ENCODE measurements at places on chromosomes 4 and X.

DNA sequence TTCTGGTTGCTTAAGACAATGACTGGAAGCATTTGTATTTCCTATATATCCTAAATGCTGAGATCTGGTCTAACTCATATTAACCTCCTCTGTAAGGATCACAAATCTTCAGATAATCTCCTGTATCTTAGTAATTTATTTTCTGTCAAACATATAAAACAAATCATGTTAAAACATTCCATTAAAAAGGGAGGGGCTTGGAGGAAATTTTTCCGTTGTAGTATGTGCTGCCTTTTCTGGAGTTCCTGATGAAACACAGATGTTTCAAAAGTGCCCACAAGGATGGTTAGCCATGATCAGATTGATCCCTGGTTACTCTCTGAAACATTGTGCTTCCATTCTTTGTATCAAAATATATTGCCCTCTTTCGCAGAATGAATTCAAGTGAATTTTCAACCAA is 182.1 kb downstream of the TENM3 start:
- no peak for DNase-seq

DNA sequence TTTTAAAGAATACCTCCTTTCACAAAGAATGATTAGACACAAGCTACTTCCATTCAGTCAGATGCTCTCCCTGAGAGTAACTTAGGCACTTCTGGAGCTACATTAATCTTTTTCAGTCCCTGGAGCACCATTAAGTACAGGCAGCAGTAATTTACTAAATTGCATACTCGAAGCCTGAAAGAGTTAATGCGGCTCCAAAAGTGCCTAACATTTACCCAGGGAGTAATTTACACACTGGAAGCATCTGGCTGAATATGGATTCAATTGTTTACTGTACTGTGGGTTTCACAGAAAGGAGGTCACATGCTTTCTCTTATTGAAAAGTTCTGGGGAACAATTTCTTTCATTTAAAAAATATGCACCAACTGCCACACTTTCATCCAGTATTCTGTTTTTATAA is 260.8 kb upstream of the TENM3 start:
- no peak for DNase-seq

- no peak for DNase-seq
Observed at GRCh38 chr4:66590488-66591215, 920.4 kb upstream of the EPHA5 start.

GRCh38 chr4:20195071-20195885 is 56.4 kb upstream of the SLIT2 start:
- no peak for DNase-seq

- DNase-seq, result no peak
Observed at GRCh38 chr4:61924131-61924530, 724.0 kb downstream of the ADGRL3 start.

GRCh38 chr4:33831442-33832066 is 2412.8 kb downstream of the ARAP2 start:
- no peak for DNase-seq

GRCh38 chr4:154205471-154205870 is 286.1 kb downstream of the DCHS2 start:
- DNase-seq, result no peak

DNA sequence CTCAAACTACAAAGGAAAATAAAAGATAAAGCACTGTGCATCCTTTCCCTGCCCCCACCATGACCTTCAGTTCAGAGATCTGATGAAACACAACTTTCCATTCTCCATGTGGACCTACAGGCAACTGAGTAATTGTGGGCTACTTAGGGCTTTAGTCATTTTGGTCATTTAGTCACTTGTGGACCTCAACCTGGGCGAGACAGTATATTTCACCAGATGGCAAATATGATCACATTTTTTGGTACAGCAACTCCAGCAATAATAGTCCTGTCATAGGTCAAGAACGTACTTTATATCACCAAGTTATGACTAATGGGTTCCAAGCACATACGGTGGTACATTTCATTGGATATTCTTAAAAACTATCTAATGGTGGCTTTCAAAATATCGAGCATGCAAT is 141.2 kb downstream of the PDGFC start:
- no peak for DNase-seq

- DNase-seq, result peak; percentile 42
Observed at GRCh38 chr4:78059524-78059889, 2.4 kb downstream of the FRAS1 start.

GRCh38 chr4:132124624-132124974 is 1024.5 kb upstream of the PCDH10 start:
- no peak for DNase-seq

DNA sequence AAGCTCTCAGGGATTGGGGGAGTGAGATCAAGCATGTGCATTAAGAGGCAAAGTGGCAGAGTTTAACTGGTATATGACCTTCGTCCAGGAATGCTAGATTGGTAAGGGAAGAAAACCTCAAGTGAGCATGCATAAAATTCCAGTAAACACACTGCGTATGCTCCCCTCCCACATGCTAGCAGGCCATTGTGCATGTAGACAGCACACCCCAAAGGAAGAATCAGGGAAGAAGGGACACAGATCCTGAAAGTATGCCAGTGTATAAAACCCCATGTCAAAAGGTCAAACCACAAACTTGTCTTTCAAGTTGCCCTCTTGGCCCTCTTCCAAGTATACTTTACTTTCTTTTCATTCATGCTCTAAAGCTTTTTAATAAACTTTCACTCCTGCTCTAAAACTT is 405.2 kb upstream of the CNKSR2 start:
- DNase-seq, result no peak

DNA sequence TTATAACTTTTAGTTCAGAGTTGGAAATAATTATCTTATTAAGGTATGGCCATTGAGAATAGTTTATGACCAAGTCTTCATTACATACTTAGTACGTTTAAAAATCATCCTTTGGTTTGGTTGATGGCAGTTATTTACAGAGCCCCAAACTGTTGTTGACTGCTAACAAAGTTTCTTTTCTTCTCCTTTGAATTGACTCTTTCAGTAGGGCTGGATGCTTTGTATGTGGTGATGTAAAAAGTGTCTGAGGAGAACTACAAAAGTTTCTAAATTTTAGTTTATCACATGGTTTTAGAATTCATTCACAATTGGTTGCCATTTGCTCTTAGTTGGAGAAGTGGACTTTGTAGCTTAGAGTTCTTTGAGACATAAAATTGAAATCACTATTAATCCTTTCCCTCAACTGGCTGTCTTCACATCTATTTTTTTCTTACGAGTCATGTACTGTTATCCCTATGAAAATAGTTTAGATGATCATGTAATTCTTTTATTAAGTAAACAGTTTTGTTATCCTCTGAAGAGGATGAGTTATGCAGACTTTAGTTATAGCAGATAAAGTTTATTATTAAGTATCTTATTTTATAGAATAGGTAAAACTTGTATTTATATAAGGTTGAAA is 14.8 kb downstream of the PTPN13 start:
- no peak for DNase-seq

DNA sequence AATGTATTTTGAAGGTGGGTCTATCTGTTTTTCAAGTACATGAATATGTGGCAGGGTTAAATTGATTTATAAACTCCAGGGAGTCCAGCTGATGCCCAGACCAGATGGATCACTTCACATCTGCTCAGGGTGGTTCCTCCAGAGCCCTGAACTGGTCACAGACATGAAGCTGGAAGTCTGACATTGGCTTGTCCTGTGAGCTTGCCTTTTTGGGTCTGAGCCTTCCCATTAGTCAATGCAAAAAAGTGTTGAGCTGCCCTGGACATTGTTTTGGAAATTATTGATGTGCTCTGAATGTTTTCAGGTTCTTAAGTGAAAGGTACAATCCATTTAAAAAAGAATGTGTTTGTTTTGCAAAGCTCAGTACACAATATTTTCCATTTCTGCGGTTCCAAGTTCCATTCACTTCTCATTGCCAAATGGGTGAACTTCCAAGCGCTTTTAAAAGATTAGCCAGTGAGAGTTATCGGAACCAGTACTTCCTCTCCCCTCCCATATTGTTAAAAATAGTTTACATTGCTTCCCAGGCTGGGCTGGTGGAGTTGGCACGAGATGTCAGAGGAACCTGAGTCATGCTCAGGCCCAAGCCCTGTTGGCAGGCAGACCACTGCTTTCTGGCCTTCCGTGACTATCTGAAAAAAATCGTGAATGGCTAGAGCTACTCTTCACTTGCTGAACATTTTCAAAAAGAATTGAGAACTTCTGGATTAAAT is 52.1 kb downstream of the PDGFRA start:
- peak; percentile 88 for DNase-seq

- DNase-seq, result no peak
Observed at GRCh38 chr4:85598936-85599335, 124.0 kb downstream of the ARHGAP24 start.

DNA sequence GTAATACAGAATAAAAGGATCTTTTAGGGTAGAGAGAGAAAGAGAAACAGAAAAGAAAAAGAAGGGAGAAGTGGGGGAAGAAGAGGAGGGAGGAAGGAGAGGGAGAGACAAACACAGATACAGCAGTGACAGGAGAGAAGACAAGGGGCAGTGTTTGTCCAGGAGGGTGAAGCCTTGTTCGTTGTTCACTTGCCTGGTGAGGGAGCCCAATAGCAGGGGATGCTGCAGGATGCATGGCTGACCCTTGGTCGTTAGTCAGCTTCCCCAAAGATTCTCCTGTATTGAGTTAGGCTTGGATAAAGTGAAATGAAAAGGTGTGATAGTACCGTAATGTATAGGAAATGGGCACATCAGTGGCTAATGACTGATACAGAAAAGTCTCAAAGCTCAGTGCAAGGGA is 403.7 kb downstream of the IL15 start:
- DNase-seq, result no peak

DNA sequence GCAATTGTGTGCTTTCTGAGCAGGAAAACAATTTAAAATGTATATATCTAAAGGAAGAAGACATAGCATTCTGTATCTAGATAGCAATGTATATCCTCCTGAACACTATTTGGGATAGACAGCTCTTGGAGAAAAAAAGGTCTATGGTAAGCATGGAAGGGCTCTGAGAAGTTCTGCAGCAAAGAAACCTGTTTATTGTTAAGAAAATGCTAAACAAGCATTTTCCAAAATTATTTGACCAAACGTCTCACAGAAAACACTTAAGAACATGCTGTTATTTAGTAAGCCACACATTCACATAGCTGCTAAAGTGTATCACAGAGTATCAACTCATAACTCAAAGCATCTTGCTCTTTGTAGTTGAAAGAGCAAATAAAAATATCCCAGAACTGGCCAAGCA is 67.9 kb downstream of the SH3RF1 start:
- DNase-seq, result no peak

DNA sequence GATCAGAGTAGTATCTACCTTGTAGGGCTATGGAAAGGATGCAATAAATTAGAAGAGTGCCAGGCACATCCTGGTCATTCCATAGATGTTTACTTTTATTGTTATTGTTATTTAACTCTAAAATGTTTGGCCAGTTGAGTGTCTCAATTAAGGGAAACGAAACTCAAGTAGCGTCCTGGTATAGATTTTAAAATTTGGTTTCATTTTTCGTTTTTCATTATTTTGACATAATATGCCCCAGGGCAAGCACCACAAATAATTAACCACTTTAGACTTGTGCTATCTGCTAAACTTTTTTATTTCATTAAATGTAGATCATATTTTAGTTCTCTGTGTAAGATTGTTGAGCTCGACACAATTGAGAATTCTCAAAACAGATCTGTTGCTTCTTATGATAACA is 179.7 kb upstream of the PRPS2 start:
- DNase-seq, result no peak

DNA sequence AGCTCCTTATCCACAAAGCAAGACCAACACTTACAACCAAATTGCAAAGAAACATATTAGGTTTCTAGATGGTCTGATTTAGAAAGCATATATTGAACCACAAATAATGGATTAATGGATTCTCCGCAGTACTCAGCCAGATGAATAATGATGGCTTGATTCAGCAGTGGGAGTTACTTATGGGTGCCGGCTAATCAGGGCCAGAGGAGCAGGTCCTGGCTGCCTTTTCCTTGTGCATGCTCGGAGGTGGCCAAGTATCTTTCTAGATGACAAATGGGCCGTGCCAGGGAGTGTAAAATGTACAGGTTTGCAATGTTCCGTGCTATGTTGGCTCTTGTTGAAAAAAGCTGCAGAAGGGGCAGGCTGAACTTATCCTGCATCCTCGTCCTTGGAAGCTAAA is 70.2 kb downstream of the VCX3A start:
- no peak for DNase-seq

- no peak for DNase-seq
Observed at GRCh38 chr4:146638786-146639505, at the start of gene POU4F2. Gene POU4F2, plus strand, starts transcription at chr4:146638893. Its CDS starts 248 bp downstream, at chr4:146639141.

- no peak for DNase-seq
Observed at GRCh38 chrX:2577844-2578466, 77.2 kb upstream of the DHRSX start.

GRCh38 chr4:155353923-155354540 is 22.7 kb downstream of the MAP9 start:
- DNase-seq, result no peak

GRCh38 chr4:180960743-180961401 is 1282.3 kb upstream of the TENM3 start:
- DNase-seq, result no peak

DNA sequence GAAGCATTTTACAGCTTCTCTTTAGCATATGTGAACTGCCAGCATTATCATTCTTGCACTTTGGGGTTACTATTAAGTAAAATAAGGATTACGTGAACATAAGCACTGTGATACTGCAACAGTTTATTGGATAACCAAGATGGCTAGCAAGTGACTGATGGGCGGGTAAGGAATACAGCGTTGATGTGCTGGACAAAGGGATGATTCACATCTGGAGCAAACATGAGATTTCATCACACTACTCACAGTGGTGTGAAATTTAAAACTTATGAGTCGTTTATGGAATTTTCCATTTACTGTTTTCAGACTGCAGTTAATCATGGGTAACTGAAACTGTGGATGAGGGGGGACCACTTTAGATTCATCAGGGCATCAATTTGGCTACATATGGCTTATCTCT is 16.0 kb downstream of the NBDY start:
- no peak for DNase-seq

DNA sequence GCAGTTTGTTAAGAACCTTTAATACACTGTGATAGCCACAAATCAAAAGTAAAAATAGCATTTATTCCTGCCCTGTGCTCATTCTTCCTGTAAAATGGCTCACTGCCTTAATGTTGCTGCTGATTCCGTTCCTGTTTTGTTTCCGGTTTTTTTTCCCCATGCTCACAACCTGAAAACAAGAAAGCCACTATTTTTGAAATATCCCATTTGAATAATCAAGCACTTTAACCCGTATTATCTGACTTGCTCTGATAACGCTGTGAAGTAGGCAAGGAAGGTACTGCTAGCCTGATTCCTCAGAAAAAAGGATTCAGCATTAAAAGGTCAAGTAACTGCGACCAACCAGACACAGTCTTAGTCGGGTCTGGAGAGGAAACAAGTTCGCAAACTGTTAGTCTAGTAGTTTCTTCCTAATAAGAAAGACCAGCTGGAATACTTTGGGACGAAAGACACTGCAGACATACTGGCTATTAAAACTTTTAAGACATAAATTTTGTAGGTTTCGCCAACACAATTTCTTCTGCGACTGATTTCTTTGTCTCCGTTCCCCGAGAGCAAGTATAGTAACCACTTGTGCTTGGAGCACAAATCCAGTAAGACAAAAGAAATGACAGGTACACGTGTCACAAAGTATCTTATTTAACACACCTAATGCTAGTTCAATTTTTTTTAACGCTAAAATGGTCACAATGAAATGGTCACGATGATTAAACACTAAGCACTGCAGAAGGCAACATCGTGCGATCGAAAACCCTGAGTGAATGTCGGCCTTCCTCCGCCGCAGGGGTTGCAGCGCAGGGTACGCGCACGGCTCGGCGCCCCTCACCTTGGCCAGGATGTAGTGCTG is 802 bp downstream of the COX18 start:
- DNase-seq, result no peak

- no peak for DNase-seq
Observed at GRCh38 chr4:7422151-7422897, 12.4 kb downstream of the PSAPL1 start.

All from glomerular endothelial cell (primary cell).